ENCODE measurements at places on chromosomes 7 and 10.

DNA sequence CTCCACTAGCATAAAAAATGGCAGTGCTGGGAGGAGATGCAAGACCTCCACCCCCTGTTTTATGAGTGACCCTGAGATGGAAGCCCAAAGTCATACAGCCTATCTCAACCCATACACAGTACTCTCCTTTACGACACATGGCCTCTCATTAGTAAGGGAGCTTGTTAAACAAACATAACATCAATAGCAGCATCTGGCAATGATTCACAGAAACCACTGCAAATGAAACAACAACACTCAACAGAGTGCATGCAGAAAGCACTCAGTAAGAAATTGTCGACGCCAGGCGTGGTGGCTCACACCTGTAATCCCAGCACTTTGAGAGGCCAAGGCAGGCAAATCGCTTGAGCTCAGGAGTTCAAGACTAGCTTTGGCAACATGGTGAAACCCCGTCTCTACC is 27.5 kb upstream of the FIGNL1 start:
- no peak for DNase-seq

DNA sequence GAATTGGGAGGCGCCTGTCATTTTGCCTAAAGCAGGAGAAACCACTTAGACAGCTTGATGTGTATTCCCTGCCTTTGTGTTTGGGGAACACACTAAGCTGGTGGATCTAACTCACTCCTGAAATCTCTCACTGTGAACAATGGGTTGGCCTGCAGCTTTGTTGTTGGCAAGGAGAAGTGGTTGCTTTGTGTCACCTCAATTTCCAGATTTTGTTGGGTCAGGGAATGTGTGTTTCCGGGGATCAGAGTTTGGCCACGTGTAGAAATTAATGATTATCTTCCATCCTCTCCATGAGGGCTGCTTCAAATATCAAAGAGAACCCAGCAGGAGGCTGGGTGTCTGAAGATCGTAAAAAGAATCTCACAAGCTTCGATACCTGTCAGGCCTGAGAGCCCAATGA is 27.8 kb downstream of the A1CF start:
- no peak for DNase-seq

DNA sequence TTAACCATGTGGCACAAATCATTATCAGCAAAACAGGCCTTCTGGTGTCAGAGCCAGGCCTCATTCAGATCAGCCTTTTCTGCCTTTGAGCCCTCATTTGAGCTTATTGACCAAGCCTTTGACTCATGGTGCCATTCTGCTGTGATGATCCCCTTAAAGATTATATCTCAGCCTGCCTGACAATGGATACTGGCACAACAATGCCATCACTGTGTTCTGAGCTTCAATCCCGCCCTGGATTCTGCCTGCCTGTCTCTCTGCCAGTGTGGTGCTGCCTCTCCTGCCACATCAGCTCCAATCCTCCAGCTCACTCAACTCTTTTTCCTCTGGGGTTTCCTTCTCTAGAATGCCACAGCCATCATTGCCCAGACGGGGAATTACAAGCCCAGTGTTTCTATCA is 52.6 kb downstream of the SRI start:
- DNase-seq = no peak

GRCh38 chr10:48833674-48834073 is 106.0 kb downstream of the LRRC18 start:
- no peak for DNase-seq

DNA sequence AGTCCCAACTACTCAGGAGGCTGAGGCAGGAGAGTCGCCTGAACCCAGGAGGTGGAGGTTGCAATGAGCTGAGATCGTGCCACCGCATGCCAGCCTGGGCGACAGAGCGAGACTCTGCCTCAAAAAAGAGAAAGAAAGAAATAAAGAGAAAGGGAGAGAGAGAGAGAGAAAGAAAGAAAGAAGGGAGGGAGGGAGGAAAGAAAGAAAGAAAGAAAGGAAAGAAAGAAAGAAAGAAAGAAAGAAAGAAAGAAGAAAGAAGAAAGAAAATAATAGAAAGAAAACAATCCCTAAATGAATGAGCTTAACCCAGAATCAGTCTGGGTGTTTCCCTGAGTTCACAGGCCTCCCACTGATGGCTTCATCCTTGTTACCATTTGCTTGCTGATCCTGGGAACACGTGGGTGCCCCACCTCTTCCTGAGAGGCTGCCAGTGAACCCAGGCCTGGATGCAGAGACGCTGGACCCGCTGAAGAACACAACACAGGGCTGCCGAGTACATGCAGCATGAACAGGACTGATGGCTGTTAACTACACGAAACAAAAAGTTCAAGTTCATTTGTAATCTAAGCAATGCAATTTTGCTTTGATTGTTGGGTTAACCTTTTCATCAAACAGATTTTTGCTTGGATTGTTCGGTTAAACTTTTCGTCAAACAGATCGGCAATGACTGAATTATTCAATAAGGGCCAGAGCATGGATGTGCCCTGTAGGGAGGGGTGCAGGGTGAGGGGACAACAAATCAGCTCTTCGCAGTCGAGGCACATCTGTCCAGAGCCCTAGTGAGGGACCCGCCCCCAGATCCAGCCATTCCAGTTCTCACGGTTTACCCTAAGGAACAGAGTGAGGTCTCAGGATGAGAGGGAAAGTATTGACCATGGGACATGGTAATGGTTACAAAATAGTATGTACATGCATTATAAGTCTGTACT is 11.5 kb downstream of the NPFFR1 start:
- no peak for DNase-seq

DNA sequence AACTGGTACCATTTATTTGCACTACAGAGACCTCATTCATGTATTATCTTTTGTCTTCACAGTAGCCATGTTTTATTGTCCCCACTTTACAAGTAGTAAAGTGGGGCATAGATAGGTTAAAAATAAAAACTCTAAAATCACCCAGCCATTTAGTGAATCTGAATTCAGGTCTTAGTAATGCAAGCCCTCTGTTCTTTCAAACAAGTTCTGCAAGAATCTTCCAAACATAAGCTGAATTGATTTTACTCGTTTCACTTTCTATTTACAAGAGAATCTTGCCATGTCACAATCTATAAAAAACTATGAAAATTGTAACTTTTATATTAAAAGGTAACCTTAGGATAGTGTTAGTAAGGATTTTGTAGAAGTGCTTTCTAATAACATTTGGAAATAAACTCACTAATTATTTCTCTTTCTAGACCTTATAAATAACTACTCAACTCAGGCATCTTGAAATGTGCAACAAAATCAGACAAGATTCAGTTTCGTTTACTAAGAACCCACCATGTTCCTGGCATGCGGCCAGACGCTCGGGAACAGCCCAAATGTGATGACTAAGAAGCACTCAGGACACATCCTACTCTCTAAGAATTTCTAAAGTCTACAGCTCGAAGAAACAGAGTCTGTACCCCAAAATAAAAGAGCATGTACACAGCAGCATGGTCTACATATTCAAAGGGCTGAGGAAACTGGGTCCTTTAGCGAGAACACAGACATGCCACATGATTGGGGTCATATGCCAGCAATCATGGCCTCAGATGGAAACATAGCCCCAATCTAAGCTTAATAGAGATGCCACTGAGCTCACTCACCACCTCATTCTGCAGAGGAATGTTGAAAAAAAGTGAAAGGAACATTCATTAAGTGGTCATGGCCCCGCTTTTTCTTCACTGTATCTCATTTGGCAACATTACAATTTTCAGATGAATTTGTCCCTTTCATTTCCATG is 167.6 kb downstream of the AMPH start:
- no peak for DNase-seq

DNA sequence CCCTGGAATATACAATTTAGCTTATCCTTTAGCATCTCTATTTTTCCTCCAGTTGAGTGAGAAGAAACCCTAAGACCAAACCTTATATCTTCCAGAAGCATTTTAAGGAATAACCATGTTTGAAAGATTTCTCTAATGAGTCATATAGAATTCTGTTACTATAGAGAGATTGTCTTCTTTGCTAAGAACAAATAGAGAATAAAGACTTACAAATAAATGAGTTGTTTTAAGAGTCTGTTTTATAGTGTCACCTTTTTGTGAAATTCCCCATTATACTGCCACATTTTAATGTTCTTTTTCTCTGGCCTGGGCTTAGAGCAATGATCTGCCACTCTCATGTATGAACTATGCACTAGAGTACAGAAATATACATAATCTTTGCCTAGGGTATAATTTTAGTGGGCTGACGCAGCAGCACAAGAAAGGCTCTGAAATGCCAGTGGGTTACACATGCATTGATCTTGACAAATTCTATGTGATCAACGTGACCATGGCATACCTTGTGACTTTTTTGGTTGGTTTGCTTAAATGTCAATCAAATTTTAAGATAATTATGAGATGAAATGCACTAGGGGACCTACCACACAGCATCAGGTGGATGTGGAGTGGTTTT is 145.1 kb upstream of the MKLN1 start:
- no peak for DNase-seq

- no peak for DNase-seq
These were observed 54.8 kb downstream of the PPP1R17 start for GRCh38 chr7:31741852-31742251.

DNA sequence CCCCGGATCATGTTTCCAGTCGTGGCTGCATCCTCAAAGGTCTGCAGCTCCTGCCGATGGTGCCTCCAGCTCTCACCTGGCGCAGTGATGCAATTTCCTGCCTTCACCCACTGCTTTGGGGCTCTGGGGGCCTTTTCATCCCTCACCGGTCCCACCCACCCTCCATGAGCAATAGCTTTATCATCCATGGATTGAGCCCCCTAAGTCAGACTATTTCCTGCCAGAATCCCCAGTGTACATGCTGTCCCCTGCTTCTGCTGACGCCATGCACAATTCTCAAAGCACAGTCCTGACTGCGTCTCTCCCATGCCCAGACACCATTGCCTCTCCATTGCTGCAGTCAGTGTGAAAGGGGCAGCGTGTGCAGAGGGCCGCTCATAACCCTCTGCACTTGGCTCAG is 49.7 kb downstream of the FAM241B start:
- DNase-seq = no peak

GRCh38 chr7:5234852-5235831 is 45.1 kb downstream of the WIPI2 start:
- DNase-seq = peak; percentile 49

- DNase-seq = no peak
These were observed 188.8 kb upstream of the POT1 start for GRCh38 chr7:125118444-125118843.

DNA sequence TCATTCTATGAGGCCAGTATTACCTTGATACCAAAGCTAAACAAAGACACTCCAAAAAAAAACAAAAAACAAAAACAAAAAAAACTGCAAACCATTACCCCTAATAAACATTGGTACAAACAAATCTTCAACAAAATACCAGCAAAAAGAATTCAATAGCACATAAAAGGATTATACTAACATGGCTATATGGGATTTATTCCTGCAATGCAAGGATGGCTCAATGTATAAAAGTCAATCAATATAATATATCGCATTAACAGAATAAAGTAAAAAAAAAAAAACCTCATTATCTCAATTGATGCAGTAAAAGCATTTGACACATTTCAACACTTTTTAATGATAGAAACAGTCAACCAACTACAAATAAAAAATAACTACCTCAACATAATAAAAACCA is 233.3 kb upstream of the NFE2L3 start:
- no peak for DNase-seq

- peak; percentile 38 for DNase-seq
These were observed 13.0 kb upstream of the CHST15 start for GRCh38 chr10:124106241-124106879.

- no peak for DNase-seq
These were observed 737.1 kb upstream of the ZWINT start for GRCh38 chr10:57098146-57098545.

- DNase-seq = no peak
These were observed 6.1 kb upstream of the TNS3 start for GRCh38 chr7:47587976-47588375.

DNA sequence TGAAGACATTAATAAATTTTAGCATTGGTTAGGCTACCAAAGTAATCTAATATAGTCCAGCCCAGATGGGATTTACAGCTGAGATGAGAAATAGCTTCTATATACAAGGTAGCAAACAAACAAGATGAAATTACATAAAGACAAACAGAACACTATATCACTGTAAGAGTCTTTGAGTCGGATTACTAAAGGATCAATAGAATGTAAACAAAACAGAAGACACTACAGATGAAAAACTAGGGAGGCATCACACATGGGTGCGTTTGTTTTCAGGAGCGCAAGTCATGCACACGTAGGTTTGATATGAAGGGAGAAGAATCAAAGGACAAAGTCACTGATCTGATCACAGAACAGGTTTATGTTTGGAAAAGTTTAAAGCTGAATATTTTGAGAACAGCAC is 26.5 kb downstream of the MPP7 start:
- DNase-seq = no peak

- no peak for DNase-seq
These were observed 5.4 kb upstream of the AKR1D1 start for GRCh38 chr7:138070908-138071307.

DNA sequence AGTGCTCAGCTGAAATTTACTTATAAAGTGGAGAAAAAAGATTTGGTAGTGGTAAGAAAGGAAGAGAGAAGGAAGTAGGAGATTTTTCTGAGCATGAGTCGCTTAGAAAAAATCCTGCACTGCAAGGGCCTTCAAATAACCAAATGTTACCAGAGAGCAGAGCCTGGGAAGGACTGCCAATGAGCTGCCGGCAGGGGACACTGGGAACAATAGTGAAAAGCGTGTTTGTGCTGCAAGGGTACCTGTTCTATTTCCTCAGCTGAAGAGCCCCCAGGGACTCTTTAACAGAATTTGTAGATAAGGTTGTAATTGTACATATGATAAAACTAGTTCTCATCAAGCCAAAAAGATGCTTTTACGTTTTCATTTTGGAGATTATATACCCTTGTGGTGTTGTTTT is 696.3 kb upstream of the C7orf33 start:
- no peak for DNase-seq

DNA sequence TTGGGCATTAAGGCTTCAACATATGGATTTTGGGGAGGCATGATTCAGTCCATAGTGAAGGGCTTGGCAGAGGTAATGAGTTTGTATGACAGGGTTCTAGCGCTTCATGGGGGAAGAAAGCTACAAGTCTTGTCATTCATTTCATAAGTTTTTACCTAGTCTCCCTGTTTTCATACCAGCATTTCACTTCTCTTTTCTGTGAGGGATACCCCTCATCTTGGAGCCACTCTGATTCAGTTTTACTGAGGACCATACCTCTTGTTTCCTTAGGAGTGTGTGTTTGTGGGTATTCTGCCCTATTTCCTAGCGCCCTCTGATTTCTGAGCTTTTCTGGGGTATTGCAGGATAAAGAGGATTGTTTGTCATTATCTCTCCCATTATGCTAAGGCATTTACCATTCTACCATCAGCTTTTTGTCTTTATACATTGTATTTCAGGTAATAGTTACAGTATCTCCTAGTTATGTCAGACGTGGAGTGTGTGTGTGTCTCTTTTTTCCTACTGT is 6.8 kb downstream of the RSBN1L start:
- no peak for DNase-seq

- no peak for DNase-seq
These were observed 18.8 kb downstream of the TMEM196 start for GRCh38 chr7:19754521-19755116.

GRCh38 chr7:104993217-104993862 is 20.7 kb upstream of the KMT2E start:
- DNase-seq = no peak

GRCh38 chr7:127598318-127598717 is 4.8 kb downstream of the FSCN3 start:
- no peak for DNase-seq
